HepG2 (cell line): ENCODE measurements at places on chromosomes 2 and 18.

GRCh38 chr2:235707411-235708096, 213.7 kb downstream of the AGAP1 start:
- no peak for DNase-seq

DNA sequence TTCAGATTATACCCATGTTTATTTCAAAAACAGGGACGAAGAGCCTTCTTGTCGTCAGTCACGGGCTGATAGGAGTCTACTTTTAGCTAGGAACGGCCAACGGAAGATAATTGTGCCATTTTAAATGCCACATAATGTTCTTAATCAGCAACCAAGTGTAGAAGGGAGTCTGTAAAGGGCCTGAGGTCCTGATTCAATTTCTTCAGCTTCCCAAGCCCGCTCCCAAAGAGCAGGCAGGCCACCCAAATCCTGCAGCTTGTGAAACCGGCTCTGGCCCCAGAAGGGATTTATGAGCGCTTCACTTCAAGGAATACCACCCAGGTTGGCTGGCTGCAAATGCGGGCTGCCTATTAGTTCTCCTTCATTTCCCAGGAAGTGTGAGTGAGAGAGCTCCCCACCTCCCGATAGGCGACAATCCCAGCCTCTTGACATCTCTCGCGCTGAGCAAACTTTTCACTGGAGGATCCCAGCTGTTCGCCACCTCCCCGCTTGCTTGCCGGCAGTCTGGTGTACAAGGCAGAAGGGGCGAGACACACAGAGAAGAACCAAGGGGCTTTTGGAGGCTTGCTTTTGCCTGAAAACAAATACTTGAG, 272.9 kb downstream of the CDH20 start:
- DNase-seq: no peak

- DNase-seq: no peak
Observed at GRCh38 chr18:59929621-59930295, 30.0 kb downstream of the PMAIP1 start.

DNA sequence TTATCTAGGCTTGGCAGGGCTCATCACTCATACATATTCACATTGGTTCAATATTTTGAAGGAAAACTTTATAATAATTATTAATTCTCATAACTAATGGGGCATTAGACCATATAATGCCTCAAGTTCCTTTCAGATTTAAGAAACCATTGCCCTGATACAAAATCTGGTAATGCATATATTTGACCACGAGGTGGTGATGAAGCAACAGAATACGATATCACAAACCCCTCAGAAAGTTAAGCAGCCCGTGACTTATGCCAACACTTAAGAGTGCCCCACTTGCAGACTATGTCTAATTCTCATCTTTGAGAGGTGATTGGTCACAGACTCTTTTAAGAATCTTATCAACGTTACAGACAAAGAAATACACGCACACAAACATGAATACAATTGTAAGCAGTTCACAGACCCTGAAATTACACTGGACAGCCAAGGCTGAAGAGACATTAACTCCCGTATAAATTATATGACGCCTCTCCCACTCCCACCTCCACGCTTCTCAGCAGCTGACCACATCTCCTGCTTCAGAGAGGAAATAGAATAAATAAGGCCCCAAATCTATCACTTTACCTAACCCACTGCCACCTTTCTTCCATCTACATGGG, 20.7 kb upstream of the DNAH6 start:
- DNase-seq: peak; percentile 64

DNA sequence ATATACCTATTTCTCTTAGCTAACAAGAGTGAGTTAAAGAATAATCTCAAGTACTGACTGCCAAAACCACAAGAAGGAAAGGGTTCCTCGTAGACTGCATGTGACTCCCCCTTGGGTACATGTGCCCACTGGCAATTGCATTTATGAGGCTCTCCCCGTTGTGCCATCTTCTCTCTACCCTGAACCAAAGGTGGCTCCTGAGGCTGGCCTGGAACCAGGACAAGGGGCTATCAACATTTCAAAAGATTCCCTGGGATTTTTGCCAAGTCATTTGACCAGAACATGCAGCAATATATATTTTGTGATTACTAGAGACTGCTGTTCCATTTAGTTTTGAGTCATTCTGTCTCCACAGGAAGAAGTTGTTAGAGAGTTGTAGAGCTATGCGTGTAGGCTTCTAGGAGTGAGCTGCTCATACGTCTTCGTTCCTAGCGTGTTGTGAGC, 45.8 kb downstream of the LAMA3 start:
- no peak for DNase-seq

DNA sequence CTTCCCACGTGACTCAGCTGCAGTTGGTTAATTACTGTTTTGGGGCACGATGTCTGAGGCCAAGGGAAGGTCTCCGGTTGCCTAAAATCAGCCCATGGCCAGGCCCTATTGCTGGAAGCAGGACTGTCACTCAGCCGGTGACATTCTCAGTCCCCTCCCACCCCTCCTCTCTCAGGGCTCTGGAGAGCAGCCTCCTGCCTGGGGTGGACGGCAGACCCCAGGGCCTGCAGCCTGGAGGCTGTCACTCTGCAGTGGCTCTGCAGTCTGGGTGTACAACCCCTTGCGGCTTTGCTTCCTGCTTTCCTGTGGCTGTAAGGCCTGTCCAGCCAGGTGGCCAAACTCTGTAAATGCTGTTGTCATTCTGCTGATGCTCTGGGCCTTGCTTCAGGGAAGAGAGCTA, 32.8 kb downstream of the ZBTB7C start:
- no peak for DNase-seq

- DNase-seq: no peak
Observed at GRCh38 chr2:170143045-170143717, 34.8 kb upstream of the MYO3B start.
